ENCODE measurements at places on chromosomes 16 and 17. TPM values are rescaled to one million over a fixed set of nuclear protein-coding genes. Genes with fewer than 3 reads are reported as not detected.
A peak's percentile ranks its signal among the peaks of the same experiment; 100 is the strongest.

The MYH2 gene
- not detected for total RNA-seq

The IKZF3 gene
- total RNA-seq: 34.2 TPM

The CAPNS2 gene
- not detected for total RNA-seq

The CARHSP1 gene
- total RNA-seq: 49.6 TPM

The DHX58 gene
- 44.4 TPM for total RNA-seq

The KIF2B gene
- total RNA-seq: not detected

The MT1G gene
- 22.4 TPM for total RNA-seq

The TBC1D3G gene
- total RNA-seq: not detected

The CACNG3 gene
- not detected for total RNA-seq

The HOXB1 gene
- total RNA-seq: not detected

GRCh38 chr17:49433000-49433694, 18.5 kb upstream of the PHB1 start:
- H3K27me3 ChIP-seq: peaks cover 6% of the 10 kb centered on the region
- no peak overlapping the region for H3K4me3 ChIP-seq
- no peaks in the 10 kb centered on the region for H3K36me3 ChIP-seq
- no peak for DNase-seq
- no peaks in the 10 kb centered on the region for H3K4me1 ChIP-seq

DNA sequence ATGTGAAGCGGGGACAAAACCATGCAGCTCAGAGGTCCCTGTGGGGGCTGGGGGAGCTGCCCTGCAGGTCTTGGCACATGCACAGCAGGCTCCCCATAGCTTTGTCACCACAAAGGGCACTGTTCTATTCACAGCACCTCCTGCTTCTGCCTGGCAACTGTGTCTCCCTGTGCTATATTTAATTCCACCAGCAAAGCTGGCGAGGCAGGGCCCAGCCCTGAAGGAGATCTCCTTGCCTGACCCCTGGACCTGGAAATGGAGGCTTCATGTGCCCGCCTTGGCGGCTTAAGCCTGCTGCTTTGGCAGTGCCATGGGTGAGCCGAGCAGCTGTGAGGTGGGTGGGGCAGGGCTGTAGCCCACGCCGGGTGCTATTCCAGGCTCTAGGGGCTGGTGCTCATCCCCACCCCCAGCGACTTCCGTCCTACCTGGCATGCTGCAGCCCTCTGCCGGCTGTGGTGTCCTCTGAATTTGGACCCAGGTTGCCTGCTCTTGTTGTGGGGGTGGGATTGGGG, 6.8 kb downstream of the LDHD start:
- peaks cover 2% of the 10 kb centered on the region for H3K36me3 ChIP-seq
- DNase-seq: peak; percentile 34
- peaks cover 12% of the 10 kb centered on the region for H3K27me3 ChIP-seq

DNA sequence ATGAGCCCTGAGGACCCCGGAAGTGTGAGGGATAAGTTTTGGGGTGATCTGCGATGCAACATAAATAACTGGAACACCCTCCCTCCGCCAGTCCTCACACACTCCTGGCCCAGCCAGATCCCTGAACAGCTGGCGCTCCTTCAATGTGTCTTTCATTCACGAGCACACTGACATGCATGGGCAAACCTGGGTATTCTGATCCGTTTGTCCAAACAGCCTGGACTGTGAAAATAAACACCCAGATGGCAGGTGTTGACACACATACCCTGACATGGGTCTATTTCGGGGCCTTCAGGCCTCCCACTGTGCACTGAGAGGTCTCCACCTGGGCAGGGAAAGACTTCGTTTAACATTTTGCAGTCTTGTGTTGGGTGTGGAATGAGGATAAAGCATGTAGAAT, 3.0 kb upstream of the CPNE2 start:
- H3K36me3 ChIP-seq: no peaks in the 10 kb centered on the region
- H3K4me3 ChIP-seq: no peak overlapping the region
- H3K27me3 ChIP-seq: peaks cover 3% of the 10 kb centered on the region
- no peak for DNase-seq
- no peak overlapping the region for H3K27ac ChIP-seq

GRCh38 chr17:32593003-32593402, 106.2 kb downstream of the CDK5R1 start:
- H3K27me3 ChIP-seq: no peaks in the 10 kb centered on the region
- no peak for DNase-seq
- H3K36me3 ChIP-seq: no peaks in the 10 kb centered on the region
- no peak overlapping the region for H3K4me3 ChIP-seq
- H3K27ac ChIP-seq: no peak overlapping the region
- peaks cover 2% of the 10 kb centered on the region for H3K4me1 ChIP-seq

GRCh38 chr16:66480265-66481080, 53.4 kb downstream of the BEAN1 start:
- no peak overlapping the region for H3K4me3 ChIP-seq
- no peaks in the 10 kb centered on the region for H3K36me3 ChIP-seq
- H3K27ac ChIP-seq: no peak overlapping the region
- H3K27me3 ChIP-seq: no peaks in the 10 kb centered on the region

DNA sequence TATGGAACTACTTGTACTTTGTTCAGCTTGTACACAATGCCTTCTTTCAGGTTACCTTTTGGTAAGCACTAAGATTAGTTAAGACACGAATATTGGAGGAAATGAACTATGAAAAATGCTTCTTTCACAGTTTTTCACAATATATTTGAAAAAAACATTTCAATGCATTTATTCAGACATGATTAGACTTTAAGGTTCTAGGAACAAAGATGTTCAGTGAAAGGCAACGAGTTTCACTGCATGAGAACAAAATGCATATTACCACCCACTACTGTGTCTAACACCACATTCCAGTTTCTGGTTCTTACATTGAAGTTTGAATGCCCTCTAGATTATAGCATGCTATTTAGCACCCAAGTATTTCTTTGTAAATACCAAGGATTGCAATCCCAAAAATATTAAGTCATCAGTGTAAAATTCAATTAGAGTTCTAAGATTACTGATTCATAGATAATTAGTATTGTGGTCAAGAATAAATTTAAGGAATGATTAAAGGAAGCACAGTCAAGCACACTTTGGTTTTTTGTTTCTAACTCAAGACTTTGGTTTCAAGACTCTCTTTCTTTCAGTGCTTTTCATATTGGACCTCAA, 261.7 kb downstream of the CEP112 start:
- H3K36me3 ChIP-seq: peaks cover 4% of the 10 kb centered on the region
- no peak for DNase-seq
- no peak overlapping the region for H3K4me3 ChIP-seq

- peak overlapping the region; percentile 26 for H3K27ac ChIP-seq
- H3K36me3 ChIP-seq: peaks cover 2% of the 10 kb centered on the region
- no peak for DNase-seq
- no peak overlapping the region for H3K4me3 ChIP-seq
Measured at GRCh38 chr17:77377710-77378235, 237.0 kb downstream of the SEC14L1 start.

GRCh38 chr16:90077240-90077756, at the start of gene PRDM7:
Gene PRDM7 (minus strand): TSS chr16:90077331. CDS start chr16:90075910, 1,421 bp downstream.
- peaks cover 27% of the 10 kb centered on the region for H3K4me1 ChIP-seq
- H3K27me3 ChIP-seq: peaks cover 12% of the 10 kb centered on the region
- no peaks in the 10 kb centered on the region for H3K36me3 ChIP-seq
- DNase-seq: peak; percentile 99
- H3K4me3 ChIP-seq: peak within 1 kb of the TSS; percentile 79

- H3K36me3 ChIP-seq: no peaks in the 10 kb centered on the region
- H3K27me3 ChIP-seq: no peaks in the 10 kb centered on the region
- peaks cover 2% of the 10 kb centered on the region for H3K4me1 ChIP-seq
- no peak overlapping the region for H3K27ac ChIP-seq
- DNase-seq: peak; percentile 76
Measured at GRCh38 chr16:11405331-11406176, 60.3 kb downstream of the RMI2 start.

DNA sequence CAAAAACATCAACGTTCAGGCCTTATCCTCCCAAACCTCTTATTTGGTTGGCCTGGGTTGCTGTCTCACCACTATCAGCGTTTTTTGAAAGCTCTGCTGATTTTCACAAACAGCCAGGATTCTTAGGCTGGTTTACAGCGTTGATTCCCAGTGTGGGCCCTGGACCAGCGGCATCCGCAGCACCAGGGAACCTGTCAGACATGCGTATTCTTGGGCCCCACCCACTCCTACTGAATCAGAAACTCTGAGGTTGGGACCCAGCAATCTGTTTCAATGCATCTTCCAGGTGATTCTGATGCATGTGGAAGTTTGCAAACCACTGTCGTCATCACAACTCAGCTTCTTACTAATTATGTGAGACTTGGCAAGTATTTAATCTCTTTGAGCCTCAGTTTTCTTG, 58.5 kb downstream of the RGS9 start:
- no peak overlapping the region for H3K4me3 ChIP-seq
- no peaks in the 10 kb centered on the region for H3K36me3 ChIP-seq
- no peaks in the 10 kb centered on the region for H3K27me3 ChIP-seq
- no peak for DNase-seq

GRCh38 chr17:61904094-61904710, 23.6 kb downstream of the INTS2 start:
- no peaks in the 10 kb centered on the region for H3K27me3 ChIP-seq
- H3K36me3 ChIP-seq: peaks cover 25% of the 10 kb centered on the region
- no peaks in the 10 kb centered on the region for H3K4me1 ChIP-seq
- peak; percentile 56 for DNase-seq
- no peak overlapping the region for H3K4me3 ChIP-seq

- no peaks in the 10 kb centered on the region for H3K4me1 ChIP-seq
- peaks cover 21% of the 10 kb centered on the region for H3K36me3 ChIP-seq
- no peak within 1 kb of the TSS for H3K27ac ChIP-seq
- no peak for DNase-seq
- H3K27me3 ChIP-seq: no peaks in the 10 kb centered on the region
Measured at GRCh38 chr16:66801320-66802105, at the start of gene TERB1. Gene TERB1 (minus strand): TSS chr16:66801584. CDS start chr16:66796798, 4,786 bp downstream.

- H3K27ac ChIP-seq: no peak overlapping the region
- peak; percentile 19 for DNase-seq
Measured at GRCh38 chr16:58425756-58426494, 33.7 kb downstream of the GINS3 start.

DNA sequence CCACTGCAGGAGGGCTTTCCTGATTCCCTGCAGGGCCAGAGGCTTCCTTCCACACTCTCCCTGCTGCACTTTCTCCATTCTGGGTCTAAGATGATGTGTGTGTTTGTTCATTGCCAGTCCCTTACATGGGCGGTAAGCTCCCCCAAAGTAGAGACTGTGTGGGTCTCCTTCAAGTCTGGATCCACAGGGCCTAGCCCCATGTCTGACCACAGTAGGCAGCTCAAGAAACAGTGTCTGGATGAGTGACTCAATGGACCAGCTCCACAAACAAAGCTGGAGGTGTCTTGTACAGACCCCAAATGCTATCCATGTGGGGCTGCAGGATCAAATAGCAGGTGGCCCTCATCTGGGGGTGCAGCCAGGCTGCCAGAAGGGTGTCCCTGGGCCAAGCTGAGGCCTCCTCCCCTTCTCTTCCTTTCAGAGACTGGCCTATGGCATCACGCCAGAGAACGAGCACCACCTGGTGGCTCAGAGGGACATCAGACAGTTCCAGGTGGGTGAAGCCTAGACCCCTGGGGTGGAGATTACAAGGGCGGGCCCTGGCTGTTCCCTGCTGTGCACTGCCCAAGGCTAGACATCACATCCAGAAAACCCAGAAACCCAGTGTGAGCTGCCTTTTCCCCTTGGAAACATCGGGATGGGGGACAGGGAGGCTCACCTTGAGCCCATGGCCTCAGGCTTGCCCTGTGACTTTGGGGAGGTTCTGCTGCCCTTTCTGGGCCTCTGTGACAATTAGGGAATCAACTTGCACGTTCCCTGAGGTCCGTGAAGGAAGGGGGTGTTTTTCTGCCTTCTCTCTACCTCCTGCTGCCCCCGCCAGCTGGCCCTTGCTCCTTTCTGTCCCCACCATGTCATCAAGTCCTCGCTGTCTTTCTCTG, 45.9 kb downstream of the SLC6A2 start:
- no peak overlapping the region for H3K27ac ChIP-seq
- H3K4me1 ChIP-seq: no peaks in the 10 kb centered on the region
- DNase-seq: peak; percentile 58
- H3K27me3 ChIP-seq: peaks cover 2% of the 10 kb centered on the region
- no peak overlapping the region for H3K4me3 ChIP-seq
- H3K36me3 ChIP-seq: no peaks in the 10 kb centered on the region

- H3K27ac ChIP-seq: no peak overlapping the region
- peaks cover 36% of the 10 kb centered on the region for H3K4me1 ChIP-seq
- H3K36me3 ChIP-seq: no peaks in the 10 kb centered on the region
- no peaks in the 10 kb centered on the region for H3K27me3 ChIP-seq
- DNase-seq: no peak
Measured at GRCh38 chr17:17737961-17738894, 57.0 kb downstream of the RAI1 start.

GRCh38 chr17:49585422-49586027, 9.9 kb downstream of the NXPH3 start:
- H3K4me1 ChIP-seq: no peaks in the 10 kb centered on the region
- H3K36me3 ChIP-seq: no peaks in the 10 kb centered on the region
- H3K27me3 ChIP-seq: no peaks in the 10 kb centered on the region
- H3K27ac ChIP-seq: no peak overlapping the region
- H3K4me3 ChIP-seq: no peak overlapping the region

All from activated naive CD4-positive, alpha-beta T cell treated with anti-CD3 and anti-CD28 coated beads for 36 hours (primary cell).